Vagina (tissue), 2 donors: ENCODE measurements at places on chromosomes 13 and 19. TPM values are rescaled to one million over a fixed set of nuclear protein-coding genes. Genes with fewer than 3 reads are reported as not detected.

- no peak for DNase-seq
Measured at GRCh38 chr19:45995715-45996385, 583 bp downstream of the CCDC61 start.

DNA sequence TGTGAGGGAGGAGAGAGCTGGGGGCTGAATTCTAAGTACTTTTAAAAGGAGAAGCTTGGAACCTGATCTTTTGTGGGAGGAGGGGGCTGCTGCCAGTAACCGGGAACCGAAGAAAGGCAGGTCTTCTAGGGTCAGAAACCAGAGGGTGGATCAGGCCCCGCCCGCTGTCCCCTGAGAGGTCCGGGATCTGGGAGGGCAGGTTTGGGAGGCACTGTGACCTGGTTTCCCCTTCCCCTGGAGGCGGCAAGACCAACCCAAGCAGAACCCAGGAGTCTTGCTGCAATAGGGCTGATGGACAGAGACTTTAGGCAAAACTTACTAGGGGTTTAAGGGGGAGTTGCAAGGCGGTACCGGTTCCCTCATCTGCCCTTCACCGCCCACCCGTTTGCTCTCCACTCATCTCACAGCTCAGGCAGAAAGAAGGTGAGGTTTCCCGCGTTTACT lies 707 bp upstream of the KLK8 start:
- no peak for DNase-seq

DNA sequence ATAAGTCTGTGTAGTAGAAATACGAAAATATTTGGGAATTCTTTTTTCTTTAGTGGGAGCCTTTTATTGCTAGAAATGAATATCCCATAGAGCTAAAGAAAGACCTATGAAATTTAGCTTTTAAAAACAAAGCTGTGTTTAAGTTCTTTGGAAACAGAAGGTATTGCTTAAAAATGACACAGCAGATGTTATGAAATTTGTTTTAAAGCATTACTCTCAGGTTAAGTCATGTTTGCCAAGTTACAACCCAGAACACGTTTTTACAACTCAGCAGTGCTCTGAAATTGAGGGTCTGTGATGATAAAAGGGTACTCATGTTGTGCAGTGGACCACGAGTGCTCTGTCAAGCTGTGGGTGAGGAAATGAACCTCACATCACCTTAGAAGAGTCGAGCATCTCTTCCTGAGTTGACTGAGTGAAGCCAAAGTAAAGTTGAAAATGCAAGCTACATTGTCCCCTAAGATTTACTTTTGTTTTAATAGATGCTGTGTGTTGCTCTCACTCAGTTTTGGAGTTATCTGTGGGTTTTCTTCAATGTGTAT lies 161.1 kb downstream of the SHISA2 start:
- no peak for DNase-seq

- no peak for DNase-seq
Measured at GRCh38 chr19:17406887-17407196, 1.4 kb upstream of the BST2 start.

DNA sequence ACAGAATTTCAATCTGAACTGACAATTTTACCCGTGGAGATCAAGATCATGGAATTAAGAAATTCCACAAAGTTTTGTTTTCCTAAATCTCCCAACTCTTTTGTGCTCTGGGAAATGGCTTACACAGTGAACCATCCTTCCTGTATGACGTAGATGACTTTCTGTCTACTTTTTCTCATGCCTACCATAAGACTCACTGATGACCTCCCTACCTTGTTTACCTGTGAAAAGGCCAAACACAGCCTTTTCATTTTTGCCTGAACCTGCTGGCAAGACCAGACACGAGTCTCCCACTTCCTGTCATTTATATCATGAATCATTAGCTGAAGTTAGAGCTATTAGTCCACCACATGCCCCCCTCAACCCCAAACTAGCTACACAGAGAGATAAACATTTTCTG lies 4.6 kb upstream of the KBTBD6 start:
- DNase-seq: no peak

DNA sequence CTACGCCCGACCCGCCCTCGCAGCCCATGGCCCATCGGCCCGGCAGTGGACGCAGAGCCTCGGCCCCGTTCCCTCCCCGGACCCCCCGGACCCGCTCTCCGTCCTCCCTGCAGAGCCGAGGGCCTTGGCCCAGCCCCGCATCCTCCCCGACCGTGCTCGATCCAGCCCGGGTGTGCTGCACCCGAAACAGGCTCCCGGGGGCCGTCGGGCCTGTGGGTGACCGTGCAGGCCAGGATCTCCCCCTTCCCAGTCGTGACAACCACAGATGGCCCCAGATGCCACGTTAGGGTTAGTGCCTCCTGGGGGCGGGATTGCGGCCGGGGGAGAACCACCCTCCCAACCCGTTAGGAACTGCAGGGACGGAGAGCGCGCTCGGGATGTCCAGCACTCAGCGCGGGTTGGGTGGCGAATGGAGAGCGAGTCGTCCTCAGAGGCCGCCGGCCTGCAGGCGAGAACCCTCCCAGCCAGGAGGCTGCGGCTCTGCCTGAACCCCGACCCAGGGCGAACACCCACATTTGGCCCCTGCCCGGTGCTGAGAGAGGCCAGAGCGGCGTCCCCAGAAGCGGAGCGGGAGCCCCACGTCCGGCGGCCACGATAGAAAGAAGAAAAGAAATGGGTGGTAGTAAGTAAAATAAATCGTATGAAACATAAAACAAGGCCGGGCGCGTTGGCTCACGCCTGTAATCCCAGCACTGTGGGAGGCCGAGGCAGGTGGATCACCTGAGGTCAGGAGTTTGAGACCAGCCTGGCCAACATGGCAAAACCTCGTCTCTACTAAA lies 6.7 kb upstream of the MADCAM1 start:
- DNase-seq: no peak

DNA sequence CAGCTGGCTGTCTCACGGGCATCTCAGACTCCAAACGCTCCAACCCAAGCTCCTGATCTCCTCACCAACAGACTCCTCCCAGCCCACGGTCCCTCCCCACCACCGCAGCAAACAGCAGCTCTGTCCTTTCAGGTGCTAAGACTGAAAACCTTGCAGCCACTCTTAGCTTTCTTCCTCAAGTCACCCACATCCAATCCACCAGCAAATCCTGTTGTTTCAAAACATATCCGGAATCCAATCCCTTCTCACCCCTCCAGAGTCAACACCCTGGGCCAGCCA lies 20.8 kb downstream of the C19orf81 start:
- DNase-seq: no peak

DNA sequence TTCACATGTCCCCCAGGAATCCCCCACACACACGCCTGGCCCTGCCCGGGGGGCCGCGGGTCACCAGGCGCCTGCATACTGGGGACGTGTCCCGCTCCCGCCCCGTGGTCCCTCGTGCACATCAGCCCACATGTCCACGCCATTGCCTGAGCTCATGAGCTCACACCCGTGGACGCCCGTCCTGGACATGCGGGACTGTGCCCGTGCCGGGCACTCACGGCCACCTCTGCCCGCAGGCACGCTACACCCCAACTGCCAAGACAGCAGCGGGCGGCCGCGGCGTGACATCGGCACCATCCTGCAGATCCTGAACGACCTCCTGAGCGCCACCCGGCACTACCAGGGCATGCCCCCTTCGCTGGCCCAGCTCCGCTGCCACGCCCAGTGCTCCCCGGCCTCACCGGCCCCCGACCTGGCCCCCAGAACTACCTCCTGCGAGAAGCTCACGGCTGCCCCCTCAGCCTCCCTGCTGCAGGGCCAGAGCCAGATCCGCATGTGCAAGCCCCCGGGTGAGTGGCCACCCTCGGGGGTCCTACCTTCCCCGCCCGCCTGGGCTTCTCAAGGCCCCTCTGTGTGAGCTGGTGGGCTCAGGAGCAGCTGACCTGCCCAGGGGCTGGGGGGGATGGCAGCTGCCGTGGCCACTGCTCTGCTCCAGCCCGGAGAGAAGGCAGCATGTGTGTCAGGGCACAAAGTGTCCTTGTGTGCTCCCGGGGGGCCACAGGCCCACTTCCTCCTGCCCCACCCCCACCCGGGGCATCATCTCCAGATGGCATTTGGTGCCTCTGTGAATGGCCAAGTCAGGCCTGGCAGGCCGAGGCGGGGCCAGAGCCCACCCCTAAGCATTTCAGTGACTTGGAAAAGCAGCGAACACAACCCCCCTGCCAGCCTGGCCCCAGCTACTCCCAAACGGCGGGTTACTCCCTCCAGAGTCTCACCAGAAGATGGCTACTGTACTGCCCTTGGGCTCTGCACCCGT lies 7.1 kb downstream of the MIDN start:
- no peak for DNase-seq

- DNase-seq: no peak
Measured at GRCh38 chr13:74555651-74556420, 421.6 kb upstream of the KLF12 start.

DNA sequence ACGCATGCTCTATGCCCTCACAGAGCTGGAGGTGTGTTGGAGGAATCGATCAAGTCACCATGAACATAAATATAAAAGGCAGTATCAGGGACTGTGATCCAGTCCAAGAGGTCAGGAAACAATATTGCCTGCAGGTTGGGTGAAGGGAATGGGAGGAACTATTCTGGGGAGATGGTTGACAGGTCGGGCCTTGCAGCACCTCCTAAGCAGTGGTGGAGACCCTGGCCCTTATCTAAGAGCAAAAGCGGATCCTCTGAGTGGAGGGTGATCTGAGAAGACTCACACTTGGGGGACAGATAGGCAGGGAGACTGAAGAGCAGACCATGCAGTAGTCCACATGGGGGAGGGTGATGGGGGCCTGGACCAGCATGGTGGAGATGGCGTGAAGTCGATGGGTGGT lies 213.5 kb downstream of the SLC7A1 start:
- DNase-seq: peak; percentile 79

GRCh38 chr19:49243129-49243528 lies 81.9 kb downstream of the SLC6A16 start:
- DNase-seq: no peak

DNA sequence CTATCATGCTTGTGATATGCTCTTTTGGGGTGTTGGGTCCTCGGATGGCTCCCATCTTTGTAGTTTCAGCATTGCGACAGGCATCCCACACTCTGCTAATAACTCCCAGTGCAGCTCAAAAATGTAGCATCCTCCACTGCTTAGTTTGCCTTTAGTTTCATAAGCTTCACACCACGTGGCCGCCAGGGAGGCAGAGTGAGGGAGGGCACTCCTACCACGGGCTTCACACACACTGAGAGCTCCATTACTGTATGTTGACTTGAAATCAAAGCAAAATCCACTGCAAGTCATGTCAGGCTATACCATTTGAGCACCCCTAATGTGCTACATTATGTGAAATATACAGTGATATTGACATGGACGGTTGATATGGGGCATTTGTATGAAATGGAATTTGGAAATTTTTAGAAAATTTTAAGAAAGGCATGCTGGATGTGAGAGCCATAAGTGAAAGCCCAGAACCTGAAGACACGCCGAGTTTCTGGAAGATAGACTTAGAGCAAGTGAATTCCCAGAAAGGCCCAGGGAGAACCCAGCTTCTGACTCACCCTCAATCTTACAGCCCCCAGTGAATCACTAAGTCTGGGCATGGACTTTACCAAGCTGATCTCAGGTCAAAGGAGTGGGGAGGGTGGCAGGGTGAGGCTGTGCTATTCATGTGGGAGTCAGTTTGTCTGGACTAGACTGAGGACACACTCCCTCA lies 94.1 kb downstream of the HSPH1 start:
- DNase-seq: no peak

- DNase-seq: no peak
Measured at GRCh38 chr13:31462766-31463165, 263.0 kb downstream of the B3GLCT start.

- DNase-seq: no peak
Measured at GRCh38 chr13:26186995-26187394, 35.1 kb downstream of the RNF6 start.

DNA sequence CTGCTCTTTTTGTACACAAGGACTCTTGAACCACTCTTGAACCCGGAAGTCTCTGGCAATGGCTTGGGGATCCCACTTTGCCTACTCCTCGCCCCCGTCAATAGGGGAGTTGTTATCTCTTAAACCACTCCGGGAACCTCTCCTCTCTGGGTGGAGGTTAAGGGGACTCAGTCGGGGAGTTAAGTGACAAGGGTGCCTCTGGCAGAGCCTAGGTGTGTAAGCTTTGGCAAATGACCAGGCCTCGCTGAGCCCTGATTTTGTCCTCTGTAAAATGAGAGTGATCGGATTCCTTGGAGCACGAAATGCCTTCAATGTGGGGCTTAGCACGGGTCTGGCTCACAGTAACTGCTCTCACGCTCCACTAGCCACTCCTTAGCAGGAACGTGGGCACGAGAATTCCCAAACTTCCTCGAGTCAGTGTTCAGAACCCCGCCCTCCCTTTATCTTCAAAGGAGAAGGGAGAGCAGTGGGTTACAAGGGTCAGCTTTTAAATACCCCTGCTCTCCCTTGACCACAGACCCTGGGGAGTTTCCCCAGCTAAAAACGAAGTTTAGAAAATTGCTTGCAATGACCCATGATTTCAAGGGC lies 193.3 kb downstream of the KATNAL1 start:
- DNase-seq: no peak

GRCh38 chr19:15107061-15108010 lies at the start of gene SYDE1:
Gene SYDE1, plus strand, starts transcription at chr19:15107401. Its CDS starts 33 bp downstream, at chr19:15107434.
- DNase-seq: no peak

- no peak for DNase-seq
Measured at GRCh38 chr13:32911506-32911905, 104.7 kb upstream of the KL start.

DNA sequence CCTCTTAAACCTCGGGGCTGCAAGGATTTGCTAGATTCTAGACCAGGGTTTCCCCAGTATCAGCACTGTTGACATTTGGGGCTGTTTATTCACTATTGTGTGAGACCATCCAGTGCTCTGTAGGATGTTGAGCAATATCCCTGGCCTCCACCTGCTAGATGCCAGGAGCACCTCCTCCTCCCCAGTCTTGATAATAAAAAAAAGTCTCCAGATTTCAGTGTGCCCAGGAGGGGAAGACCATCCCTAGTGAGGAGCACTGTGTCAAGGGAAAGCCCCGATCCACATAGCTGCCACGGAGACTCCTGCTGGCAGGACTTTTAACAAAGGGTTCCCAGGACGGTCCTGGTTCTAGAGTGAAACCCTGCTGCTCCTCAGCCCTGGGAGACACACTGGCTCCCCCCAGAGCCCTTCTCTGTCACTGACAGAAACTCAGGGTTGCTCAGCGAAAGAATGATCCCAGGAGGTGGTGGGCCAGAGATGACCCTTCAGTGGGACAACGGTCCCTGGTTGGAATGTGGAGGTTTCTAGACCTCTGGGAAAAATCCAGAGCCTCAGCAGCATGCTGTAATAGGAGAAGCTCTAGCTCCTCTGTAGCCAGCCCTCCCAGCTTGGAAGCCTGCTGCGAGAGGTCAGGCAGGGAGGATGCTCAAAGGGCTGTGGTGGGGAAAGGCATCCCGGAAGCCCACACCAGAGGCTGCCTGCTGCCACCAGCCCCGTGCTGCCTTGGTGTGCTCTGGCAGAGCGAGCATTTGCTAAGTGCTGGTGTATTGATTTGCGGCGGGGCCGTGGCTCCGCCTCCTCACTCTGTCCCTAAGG lies 20.3 kb downstream of the LYL1 start:
- DNase-seq: no peak

GRCh38 chr13:26897706-26898550 lies 137.3 kb upstream of the GPR12 start:
- DNase-seq: no peak

The JAK3 gene
- 10.8 TPM for total RNA-seq

The NTF4 gene
- 6.1 TPM for total RNA-seq

The ZNF83 gene
- 78.6 TPM for total RNA-seq

The RNASEH2A gene
- 10.8 TPM for total RNA-seq

The CCDC70 gene
- total RNA-seq: not detected

The TLE2 gene
- 28.2 TPM for total RNA-seq

The TGFB1 gene
- total RNA-seq: 53.3 TPM

The FFAR2 gene
- total RNA-seq: not detected

The TRAPPC2B gene
- total RNA-seq: 8.6 TPM

The DIAPH3 gene
- 1.2 TPM for total RNA-seq

The GADD45B gene
- 181 TPM for total RNA-seq
